Stimulated activated CD4-positive, alpha-beta T cell treated with anti-CD3 and anti-CD28 coated beads, Interleukin-1b, Interleukin-23, amount 100 ng/mL, for 48 hours (primary cell): ENCODE measurements at places on chromosomes 12 and 14.

GRCh38 chr12:6225630-6226001 is 25.4 kb downstream of the CD9 start:
- DNase-seq: no peak

GRCh38 chr12:34294671-34295365 is 272.5 kb downstream of the ALG10 start:
- DNase-seq: no peak

DNA sequence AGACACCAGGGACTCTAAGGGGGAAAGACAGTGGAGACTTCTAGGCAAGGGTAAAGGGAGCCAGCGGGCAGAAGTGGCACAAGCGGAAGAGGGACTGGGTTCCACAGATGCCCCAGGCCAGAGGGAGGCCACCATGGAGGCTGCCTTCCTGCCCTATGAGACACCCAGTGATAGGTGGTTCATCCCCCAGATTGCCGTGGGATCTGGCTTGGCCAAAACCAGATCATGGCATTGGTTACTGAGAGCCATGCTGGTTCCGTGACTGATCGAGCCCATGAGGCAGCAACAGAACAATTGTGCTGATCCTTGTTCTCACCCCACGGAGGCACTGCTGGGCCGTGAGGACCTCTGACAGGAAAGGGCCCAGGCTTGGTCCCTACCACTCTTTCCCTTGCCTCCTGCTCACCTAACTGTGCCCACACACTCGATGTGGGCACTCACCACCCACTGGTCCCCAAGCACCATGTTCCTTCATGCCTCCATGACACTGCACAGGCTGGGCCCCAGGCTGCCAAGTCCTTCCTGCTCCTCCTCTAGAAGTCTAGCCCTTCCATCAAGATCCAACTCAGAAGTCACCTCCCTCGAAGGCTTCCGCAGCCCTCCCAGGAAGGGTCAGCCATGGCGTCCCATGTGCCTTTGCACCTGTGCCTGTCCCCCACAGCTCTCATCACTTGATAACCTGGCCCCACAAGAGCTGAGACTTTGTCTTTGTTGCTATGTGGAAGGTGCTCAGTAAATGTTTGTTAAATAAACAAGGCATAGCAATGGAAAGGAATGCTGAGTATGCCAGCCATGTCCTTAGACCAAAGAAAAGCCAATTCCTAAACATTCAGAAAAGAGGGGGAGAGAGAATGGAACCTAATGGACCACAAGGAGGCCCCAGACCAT is 7.3 kb downstream of the KRT79 start:
- DNase-seq: no peak

DNA sequence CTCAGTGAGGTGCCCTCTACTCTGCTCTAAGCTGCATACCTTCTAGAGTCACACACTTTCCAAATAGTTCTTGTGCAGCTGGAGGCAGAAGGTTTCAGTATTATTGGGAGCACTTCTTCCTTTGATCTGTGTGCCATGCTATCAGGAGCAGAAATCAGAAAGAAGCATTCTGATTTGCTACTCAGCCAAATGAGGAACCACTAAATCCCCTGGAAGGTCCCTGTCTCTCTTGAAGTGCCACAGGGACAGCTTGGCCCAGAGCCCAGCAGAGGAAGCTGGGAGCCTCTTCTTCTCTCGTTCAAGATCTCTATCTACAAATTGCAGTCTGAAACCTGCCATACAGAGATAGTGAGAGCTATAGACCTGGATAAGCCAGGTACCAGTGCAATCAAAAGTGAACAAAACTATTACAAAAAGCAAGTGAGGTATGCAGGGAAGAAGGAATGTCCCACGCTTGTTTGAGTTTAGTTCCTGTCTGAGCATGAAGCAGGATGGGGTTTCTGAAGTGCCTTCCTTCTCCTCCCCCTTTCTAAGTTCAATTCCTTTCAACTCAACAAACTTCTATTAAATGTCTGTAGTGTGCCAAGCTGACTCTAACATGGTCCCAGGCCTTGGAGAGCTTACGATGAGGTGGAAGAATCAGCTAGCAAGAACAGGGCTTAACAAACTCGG is 100.9 kb upstream of the PARP11 start:
- DNase-seq: peak; percentile 20

- no peak for DNase-seq
These were observed 85.4 kb downstream of the WSCD2 start for GRCh38 chr12:108214486-108214885.

DNA sequence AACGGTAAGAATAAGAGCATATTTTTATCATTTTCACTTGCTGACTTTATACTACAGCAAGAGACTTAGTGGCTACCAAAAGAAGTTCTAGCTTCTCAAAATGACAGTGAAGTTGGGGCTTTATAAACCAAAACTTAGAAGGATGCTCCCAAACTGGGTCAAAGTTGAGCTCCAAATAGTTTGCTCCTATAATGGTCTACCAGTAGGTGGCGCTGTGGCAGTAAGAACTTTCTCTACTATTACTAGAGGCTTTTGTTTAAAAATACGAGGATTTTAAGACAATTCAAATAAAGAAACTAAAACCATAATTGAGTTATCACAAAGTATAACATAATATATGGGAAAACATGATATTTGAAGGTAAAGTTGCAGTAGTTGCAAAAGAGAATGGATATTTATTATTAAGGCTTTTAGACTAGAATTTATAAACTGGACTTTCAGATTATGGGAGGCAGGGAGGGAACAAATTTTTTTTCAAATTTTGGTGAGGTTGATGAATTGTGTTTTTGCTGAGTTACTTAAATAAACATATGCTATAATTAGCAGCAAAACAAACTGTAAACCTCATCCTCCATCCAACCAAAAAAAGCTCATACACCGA is 75.0 kb downstream of the TGFB3 start:
- peak; percentile 57 for DNase-seq

GRCh38 chr14:76876076-76876475 is 49.9 kb downstream of the LRRC74A start:
- DNase-seq: peak; percentile 44

DNA sequence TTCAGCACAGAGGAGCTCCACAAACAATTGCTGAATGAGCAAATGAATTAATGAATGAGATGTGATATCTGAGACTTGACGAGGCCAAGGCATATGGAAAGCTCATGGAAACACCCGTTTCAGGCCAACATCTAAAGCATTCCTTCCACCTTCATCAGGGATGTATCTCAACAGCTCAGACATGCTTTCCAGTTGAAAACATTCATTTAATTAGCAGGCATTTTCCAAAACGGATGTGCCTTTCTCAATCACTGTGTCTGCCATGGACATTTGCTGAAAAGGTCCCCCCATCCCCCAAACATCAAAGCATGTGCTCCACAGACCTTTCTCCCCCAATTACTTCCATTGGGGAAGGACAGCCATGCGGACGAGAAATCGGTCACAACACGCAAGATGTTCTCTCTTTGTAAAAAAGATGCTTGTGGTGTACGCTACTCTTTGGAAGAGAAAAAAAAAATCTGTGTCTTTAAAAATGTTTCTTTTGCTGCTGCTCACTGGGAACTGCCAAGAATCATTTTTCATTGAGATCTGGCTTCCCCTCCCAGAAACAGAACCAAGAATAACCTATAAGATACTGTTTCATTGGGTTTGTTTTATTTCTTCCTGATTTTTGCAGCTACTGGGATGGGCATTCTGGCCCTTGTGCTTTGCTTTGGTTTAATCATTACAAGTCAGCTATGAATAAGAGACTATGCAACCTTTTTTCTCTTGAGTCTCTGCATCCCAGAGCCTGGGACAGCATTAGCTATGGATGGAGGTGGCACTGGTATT is 528.2 kb downstream of the MED13L start:
- no peak for DNase-seq

- no peak for DNase-seq
These were observed 96.8 kb downstream of the RPS29 start for GRCh38 chr14:49489341-49489740.

GRCh38 chr12:121628536-121628935 is 2.2 kb downstream of the ORAI1 start:
- DNase-seq: no peak

- DNase-seq: no peak
These were observed 81.5 kb downstream of the DPF3 start for GRCh38 chr14:72812292-72812851.

DNA sequence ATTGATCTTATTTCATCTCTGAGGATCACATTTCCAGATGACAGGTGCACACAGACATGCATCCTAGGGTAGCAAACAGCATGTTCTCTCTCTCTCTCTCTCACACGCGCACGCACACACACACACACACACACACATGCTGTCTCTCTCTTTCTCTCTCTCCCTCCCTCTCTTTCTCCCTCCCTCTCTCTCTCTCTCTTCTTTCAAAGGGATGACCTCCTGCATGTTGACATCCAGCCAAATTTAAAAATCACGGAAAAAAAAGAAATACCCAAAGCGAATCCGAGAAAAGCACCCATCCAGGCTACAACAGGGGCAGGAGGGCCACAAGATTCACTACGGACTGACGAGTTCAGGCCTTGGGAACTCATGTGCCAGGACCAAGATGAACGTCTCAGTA is 2.3 kb downstream of the KSR2 start:
- DNase-seq: no peak

- DNase-seq: no peak
These were observed 137.1 kb upstream of the VRK1 start for GRCh38 chr14:96660123-96660522.

- no peak for DNase-seq
These were observed 5.7 kb upstream of the OAS3 start for GRCh38 chr12:112932485-112933128.

- no peak for DNase-seq
These were observed 99.0 kb upstream of the EVL start for GRCh38 chr14:99966037-99966835.

GRCh38 chr12:94839347-94839746 is 164.2 kb downstream of the NDUFA12 start:
- DNase-seq: no peak

GRCh38 chr12:105487963-105488362 is 157.5 kb downstream of the C12orf75 start:
- no peak for DNase-seq

DNA sequence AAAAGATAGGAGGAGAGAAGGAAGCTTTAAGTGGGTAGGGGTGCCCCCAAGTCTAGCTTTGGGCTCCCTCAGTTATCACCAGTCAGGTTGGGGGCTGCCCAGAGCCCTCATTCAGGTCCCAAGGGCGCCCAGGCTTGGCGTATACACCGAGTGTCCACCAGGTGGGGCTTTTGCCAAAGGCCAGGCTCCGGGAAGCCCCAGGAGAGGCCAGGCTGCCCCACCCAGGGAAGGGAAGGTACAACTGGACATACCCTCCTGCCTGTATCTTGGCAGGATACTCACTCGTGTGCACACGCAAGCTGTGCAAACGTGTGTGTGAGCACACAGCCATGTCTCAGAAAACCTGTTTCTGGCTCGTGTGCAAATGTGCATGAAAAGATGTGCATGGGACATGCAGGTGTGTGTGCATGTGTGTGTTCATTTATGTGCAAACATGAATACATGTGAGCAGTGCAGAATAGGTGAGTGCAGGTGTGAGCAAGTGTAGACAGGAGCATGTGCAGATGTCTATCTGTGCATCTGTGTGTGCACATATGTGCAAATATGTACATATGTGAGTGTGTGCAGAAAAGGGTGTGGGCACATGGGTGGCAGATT is 103.9 kb upstream of the MYL2 start:
- peak; percentile 37 for DNase-seq

DNA sequence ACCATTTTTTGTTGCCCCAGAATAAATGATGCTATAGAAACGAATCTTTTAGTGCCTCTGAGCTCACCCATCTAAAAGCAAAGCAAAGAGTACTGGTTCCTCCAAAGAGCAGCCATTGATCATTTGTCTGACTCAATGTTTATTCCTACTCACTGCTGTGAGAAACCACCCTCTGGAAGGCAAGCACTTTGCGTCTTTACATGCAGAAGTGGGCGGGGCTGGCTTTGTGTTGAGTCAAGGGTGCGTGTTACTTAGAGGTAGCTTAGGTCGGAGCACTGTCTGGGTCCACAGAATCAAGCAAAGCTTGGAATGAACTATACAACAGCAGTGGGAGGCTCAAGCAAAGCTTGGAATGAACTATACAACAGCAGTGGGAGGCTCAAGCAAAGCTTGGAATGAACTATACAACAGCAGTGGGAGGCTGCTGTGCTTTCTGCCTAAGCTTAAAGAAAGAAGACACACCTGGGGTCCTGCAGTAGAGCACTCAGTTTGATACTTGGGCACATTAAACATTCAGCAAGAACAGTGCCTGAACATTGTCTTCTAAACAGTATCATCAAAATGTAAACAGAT is 77.2 kb upstream of the PRICKLE1 start:
- DNase-seq: no peak

GRCh38 chr14:72704502-72704901 is 189.4 kb downstream of the DPF3 start:
- no peak for DNase-seq

- DNase-seq: no peak
These were observed 35.4 kb upstream of the LTA4H start for GRCh38 chr12:96070670-96071279.

DNA sequence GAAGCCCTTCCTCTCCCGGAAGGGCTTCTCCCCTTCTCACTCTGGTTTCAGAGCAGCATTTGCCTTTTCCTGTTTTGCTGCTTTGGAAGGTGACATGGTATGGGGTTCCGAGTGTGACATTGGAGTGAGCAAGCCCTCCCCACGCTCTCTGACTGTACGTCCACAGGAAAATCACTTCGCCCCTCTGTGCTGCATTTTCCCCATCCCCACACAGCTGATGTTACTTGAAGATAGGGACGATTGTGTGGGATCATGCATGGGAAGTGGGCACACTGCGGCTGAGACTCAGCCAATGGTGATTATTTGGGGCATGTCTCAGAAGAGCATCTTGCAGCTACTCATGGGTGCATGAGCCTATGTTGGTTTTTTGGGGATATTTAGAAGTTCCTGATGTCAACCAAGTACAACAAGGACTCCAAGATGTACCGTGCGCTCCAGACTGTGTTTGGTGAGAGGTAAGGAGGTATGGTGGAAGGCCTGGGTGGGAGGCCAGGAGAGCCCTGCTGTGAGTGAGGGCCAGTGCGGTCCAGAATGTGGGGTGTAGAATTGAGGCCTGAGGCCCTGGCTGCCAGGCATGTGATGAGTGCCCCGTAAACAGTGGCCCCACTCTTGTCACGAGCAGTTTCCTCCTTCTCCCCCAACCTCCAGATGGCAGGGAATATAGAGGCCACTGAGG is 15.1 kb downstream of the CYP46A1 start:
- no peak for DNase-seq
